Activated T-helper 17 cell treated with anti-CD3 and anti-CD28 coated beads, Interleukin-2, amount 50 U/mL, for 72 hours (primary cell): ENCODE measurements at places on chromosomes 7 and 10. TPM values are rescaled to one million over a fixed set of nuclear protein-coding genes. Genes with fewer than 3 reads are reported as not detected.

Gene TSPAN33
- 2.6 TPM for total RNA-seq

DNA sequence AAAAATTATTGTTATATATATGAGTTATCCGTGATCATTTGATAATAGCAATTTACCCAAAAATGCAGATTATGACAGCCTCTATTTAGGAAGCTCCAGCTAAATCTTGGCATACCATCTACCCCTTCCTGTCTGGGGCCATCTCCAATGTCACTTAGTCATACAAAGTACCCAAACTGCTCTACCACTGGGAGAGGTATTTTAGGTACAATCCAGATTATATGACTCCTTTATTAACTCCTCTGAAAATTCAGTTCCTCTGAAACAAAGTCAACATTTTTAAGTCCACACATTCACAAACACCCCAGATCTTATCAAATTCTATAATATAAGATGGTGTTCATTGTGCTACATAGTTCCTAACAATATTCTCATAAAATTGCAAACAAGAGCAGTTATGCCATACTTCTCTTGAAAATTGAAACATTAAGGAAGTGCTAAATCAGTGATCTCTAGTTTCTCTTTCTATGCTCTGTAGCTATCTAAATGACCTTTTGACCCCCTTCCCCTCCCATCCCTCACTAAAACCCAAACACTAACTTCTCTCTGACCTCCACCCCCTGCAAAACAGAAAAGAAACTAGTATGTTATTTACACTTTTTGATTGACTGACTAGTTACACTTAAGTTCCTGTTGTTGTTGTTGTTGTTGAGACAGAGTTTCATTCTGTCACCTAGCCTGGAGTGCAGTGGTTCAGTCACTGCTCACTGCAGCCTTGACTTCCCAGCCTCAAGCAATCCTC is 16.4 kb downstream of the HOXA1 start:
- ATAC-seq = no peak

Gene ACTL6B
- not detected for total RNA-seq

DNA sequence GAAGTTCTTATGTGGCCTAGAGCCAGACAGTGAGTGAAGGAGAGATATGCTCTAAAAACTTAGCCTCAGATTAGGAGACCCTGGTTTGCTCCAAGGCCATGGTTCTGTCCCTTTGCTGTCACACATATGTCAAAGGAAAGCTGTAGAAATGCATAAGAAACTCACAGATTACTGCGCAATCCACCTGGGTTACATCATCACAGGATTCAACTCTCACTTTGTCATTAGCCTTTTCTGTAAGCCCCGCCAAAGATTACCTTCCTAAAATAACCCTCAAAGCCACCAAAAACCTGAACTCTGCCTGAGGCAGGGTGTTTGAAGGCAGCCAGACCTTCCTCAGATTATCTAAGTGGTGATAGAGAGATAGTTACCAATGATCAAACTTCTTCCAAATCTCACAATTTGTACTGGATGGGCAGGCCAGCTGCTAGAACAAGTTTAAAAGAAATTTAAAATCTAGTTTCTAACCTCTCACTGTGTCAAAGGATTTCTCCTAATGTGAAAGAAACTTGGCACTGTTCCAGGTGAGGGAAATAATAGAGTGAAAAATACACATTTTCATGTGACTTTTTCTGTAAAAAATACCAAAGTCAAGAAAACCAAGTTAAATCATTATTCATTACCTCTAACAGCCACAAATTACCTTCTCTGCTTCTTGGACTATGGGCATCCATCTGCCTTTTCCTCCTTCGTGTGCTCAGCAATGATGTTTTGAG is 567.2 kb downstream of the SUGCT start:
- no peak for ATAC-seq

DNA sequence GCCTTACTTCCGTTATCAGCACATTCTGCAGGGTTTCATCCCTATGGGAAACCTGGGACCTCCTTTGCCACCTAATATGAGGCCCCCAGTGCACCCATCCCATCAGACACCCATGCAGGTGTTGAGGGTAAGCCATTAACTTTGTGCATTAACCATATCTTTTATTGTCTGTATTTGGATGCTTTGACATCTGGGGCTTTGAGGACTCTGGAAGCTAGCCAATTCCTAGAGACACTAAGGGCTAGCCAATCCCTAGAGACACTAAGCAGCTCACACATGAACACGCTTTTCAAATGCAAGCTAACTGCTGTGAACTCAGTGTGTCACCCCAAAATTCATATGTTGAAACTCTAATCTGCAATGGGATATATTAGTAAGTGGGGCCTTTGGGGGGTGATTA is 272.5 kb upstream of the COBL start:
- ATAC-seq = no peak
